ENCODE measurements at places on chromosomes 1 and 21. TPM values are rescaled to one million over a fixed set of nuclear protein-coding genes. Genes with fewer than 3 reads are reported as not detected.

WARS2 gene
- polyA plus RNA-seq = 8.9 TPM

DDI2 gene
- 10.4 TPM for polyA plus RNA-seq

C2CD2 gene
- 52.1 TPM for polyA plus RNA-seq

PROK1 gene
- 0.06 TPM for polyA plus RNA-seq

NSUN4 gene
- polyA plus RNA-seq = 10.8 TPM

EFCAB14 gene
- 47.3 TPM for polyA plus RNA-seq

SLC30A10 gene
- polyA plus RNA-seq = 0.03 TPM

Data from adipose tissue (tissue), 3 donors.